Activated naive CD4-positive, alpha-beta T cell treated with anti-CD3 and anti-CD28 coated beads, Interleukin-2, amount 50 U/mL, for 16 hours (primary cell): ENCODE measurements at places on chromosomes 5 and 9.

DNA sequence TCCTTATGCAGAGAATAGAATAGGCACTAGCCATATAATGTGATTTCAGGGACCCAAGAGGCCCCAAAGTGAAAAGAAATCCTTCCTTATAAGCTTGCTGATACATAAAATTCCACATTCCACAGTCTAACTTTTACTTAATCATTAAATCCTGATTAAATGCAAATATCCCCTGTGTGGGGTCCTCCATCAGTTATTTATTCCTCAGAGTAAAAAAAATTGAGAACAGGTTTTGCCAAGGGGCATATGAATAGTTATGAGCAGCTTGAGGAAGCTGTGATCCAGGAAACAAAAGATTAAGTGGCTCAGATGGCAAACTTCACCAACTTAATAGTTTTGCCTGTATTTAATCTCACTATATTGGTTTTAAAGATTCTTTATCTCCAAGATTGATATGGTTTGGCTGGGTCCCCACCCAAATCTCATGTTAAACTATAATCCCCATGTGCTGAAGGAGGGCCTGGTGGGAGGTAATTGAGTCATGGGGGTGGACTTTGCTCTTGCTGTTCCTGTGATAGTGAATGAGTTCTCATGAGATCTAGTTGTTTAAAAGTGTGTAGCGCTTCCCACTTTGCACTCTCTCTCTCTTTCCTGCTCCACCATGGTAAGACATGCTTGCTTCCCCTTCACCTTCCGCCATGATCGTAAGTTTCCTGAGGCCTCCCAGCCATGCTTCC lies 324.9 kb downstream of the NPR3 start:
- no peak for DNase-seq

DNA sequence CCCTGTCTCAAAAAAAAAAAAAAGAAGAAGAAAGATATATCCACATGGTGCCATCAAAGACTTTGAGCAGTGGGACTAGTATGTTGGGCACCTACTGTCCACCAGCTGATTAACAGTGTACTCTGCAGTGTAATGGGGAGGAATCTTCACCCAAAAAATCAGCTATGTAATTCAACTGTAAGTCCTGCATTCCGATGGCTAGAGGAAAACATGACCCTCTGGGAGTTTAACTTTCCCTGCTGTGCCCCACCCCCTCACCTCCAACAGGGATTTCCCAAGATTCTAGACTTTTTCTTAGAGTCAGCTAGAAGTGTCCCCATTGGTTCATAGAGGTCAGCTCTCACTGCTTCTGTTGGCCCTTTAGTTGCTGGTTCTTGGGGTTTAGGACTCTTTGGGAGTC lies 221.2 kb upstream of the CLINT1 start:
- no peak for DNase-seq

DNA sequence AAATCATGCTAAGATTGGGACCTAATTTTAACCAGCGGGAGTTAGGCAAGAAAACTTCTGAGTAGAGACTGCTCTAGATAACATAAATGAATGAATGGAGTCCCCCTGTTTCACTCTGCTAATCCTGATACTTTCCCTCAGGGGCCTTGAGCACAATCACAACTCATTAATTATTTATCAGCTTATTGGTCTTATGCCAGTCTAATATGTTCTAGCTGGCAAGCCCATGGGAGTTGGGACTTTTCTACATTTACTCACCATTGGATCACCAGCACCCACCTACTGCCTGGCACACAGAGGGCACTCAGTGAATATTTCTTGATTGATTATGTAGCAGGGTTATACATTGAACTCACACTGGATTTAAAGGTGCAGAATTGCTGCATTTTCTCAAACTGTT lies 13.5 kb upstream of the TMED7 start:
- no peak for DNase-seq

GRCh38 chr5:170438581-170438980 lies 49.4 kb upstream of the KCNMB1 start:
- DNase-seq = no peak

GRCh38 chr9:137237759-137238726 lies 3.0 kb upstream of the TUBB4B start:
- DNase-seq = no peak

DNA sequence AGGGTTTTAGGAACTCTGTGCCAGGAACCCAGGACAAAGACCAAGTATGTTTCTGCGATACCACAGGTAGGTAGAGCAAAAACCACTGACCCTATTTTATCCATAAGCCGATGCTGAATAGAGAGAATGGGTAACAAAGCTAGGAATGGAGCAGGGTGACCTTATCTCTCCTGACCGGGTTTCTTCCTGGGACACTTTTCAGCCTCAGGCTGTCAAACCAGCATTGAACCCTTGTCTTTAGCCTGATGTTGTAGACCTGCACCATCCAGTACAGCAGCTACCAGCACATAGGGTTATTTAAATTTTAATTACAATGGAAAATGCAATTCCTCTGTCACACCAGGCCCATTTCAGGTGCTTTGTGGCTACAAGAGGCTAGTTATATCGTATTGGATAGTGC lies 43.1 kb upstream of the DMRT3 start:
- no peak for DNase-seq

- DNase-seq = no peak
These were observed 1603.0 kb upstream of the C9orf72 start for GRCh38 chr9:29176231-29176630.

DNA sequence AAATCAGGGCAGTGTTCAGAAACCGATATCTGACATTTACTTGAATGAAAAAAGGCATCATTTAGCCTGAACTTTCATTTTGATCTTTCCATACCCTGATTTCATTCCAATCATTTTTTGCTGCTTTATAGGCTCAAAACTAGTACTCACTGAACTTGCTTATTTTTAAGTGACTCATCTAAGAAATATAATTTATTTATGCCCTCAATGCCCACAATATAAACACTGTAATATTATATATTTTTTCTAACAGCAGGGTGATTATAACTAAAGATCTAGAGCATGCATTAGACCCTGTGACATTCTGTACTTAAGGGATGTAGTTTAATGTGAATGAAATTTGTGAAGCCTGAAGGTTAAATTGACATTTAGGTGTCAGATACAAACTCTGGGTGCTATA lies 446.1 kb upstream of the CDH10 start:
- no peak for DNase-seq
